ENCODE measurements at places on chromosomes 2 and 18. TPM values are rescaled to one million over a fixed set of nuclear protein-coding genes. Genes with fewer than 3 reads are reported as not detected.

The ABCB11 gene
- total RNA-seq: not detected

The VWA3B gene
- 0.10 TPM for total RNA-seq

The POTEE gene
- not detected for total RNA-seq

The SIX2 gene
- 14.4 TPM for total RNA-seq

The LRRTM1 gene
- total RNA-seq: 0.62 TPM

The EML6 gene
- total RNA-seq: 10.8 TPM

The UGT1A10 gene
- not detected for total RNA-seq

The IL1RN gene
- total RNA-seq: 44.7 TPM

The ALLC gene
- not detected for total RNA-seq

The EVX2 gene
- total RNA-seq: not detected

The NDC80 gene
- 9.4 TPM for total RNA-seq

The PPP1R1C gene
- total RNA-seq: 2.5 TPM

All from tongue (tissue), 3 donors.